Activated B cell treated with CpG ODN at 0.5 μM for 24 hours (primary cell): ENCODE measurements at places on chromosomes 6 and 20. TPM values are rescaled to one million over a fixed set of nuclear protein-coding genes. Genes with fewer than 3 reads are reported as not detected.

The NAPB gene
- 5.3 and 7.8 TPM in 2 replicates for total RNA-seq

The ETV7 gene
- 0.24 and 0.51 TPM in 2 replicates for total RNA-seq

The DNAH8 gene
- total RNA-seq, result 1.1 and 2.0 TPM in 2 replicates

The FAM209A gene
- total RNA-seq, result 1.9 and 2.6 TPM in 2 replicates

The IRF4 gene
- total RNA-seq, result 417 and 426 TPM in 2 replicates

The RBM38 gene
- 69.6 and 70.7 TPM in 2 replicates for total RNA-seq
